IPS-NIHi11 (cell line): ENCODE measurements at places on chromosomes 5 and 9.
A peak's percentile ranks its signal among the peaks of the same experiment; 100 is the strongest.

DNA sequence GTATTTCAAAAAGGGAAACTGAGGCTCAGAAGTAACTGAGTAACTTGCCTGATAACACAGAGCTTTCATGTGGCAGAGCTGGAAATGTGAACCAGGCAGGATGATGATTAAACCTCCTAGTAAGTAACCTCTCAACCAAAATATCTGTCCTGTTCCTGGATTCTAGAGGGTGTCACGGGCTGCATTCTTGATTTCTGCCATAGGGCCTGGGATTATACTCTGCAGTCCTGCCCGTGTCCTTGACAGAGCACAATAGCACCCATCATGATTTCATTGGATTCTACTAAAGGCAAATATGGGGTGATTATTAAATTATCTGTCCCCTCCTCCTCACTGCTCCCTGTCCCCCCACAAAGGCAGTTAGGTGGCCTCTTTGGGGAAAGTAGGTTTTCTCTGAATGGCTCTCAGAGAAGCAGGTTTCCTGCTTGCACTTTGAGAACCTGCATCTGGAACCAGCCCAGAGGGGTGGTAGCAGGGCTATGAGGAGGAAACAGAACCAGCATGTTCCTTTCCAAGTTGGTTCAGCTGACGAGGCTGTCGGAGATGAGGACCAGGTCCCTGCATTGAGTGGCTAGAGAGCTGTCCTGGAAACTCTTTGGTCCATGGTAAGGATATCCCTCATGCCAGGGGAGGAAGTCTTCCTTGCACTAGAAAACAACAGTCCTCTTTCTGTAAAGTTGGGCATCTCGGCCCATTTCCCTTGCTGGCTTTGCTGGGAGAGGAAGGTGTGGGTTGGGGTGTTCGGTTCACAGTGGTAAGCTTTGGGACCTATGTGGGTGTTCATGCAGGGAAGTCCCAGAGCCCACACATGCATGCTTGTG lies 36.6 kb downstream of the PPARGC1B start:
- no peak for DNase-seq

- DNase-seq = no peak
Observed at GRCh38 chr5:115333164-115333563, 36.7 kb upstream of the CCDC112 start.

DNA sequence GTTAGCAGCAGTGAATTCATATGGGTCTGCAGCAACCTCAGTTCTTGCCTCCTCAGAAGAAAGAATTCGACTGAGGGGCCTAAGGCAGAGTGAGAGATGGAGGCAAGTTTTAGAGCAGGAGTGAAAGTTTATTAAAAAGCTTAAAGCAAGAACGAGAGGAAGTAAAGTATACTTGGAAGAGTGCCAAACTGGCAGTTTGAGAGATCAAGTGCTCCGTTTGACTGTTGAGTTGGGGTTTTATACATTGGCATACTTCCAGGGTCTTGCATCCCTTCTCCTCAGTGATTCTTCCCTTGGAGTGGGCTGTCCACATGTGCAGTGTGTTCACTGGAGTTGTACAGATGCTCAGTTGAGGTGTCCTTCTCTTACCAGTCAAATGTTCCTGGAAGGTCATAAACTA lies 203.6 kb downstream of the SPATA31D1 start:
- no peak for DNase-seq

GRCh38 chr9:135928074-135928730 lies 20.9 kb upstream of the CAMSAP1 start:
- DNase-seq = no peak

DNA sequence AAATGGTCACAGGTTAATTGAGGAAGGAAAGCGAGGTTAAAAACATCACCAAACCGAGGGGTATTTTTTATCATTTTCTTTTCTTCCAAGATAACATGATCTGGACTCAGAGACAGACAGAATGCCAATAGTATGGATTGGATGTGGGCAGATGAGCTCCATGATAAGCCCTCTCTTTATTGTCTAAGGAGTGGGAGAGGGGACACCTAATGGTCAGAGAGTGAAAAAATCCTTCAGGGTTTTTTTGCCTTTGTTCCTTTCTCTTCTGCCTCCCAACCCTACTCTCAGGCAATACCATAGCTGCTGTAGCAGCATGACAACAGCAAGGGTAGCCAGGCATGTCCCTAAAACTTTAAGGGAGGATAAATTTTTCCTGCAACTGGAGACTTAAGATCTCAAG lies 94.7 kb downstream of the DIRAS2 start:
- no peak for DNase-seq

- DNase-seq = no peak
Observed at GRCh38 chr5:151083081-151083676, 2.3 kb upstream of the TNIP1 start.

DNA sequence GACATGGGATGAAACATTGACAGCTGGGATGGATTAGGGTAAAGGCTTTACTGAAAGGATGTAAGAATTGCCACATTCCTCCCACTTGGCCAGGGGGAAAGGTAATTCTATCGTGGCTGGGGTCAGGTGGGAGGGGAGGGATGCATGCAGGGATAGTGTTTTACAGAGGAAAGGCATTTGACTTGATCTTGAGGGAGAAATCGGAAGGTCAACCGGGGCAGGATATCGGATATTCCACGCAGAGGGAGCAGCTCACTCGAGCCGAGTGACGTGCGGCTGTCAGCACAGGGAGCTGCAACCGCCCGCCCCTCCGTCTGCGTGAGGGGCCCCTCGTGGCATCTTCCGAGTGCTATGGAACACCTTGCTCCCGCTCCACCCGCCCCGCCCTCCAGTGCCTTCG lies 63.4 kb upstream of the ADAMTS2 start:
- no peak for DNase-seq

GRCh38 chr5:82570-82969 lies 9.4 kb upstream of the PLEKHG4B start:
- no peak for DNase-seq

GRCh38 chr5:16617274-16617968 lies 624 bp upstream of the RETREG1 start:
- no peak for DNase-seq

- no peak for DNase-seq
Observed at GRCh38 chr5:130546211-130546610, 618.8 kb downstream of the HINT1 start.

GRCh38 chr5:42163083-42163482 lies 238.0 kb downstream of the FBXO4 start:
- no peak for DNase-seq

GRCh38 chr5:107687937-107688336 lies 17.2 kb upstream of the EFNA5 start:
- DNase-seq = no peak

DNA sequence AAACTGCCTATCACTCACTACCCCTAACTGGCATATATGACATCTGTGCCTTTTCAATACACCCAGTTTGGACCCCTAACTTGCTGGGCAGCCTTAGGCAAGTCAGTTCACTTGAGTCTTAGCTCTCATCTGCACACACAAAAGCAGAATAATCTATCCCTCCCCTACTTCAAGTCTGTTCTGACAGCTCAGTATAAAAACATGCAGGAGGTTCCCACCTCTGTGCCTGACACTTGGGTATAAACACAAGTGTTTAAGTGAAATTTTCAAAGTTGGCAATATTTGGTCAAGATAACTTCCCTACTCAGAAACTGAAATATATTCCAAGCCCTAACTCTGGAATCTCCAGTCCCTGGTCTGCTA lies 12.6 kb downstream of the HNRNPH1 start:
- no peak for DNase-seq

DNA sequence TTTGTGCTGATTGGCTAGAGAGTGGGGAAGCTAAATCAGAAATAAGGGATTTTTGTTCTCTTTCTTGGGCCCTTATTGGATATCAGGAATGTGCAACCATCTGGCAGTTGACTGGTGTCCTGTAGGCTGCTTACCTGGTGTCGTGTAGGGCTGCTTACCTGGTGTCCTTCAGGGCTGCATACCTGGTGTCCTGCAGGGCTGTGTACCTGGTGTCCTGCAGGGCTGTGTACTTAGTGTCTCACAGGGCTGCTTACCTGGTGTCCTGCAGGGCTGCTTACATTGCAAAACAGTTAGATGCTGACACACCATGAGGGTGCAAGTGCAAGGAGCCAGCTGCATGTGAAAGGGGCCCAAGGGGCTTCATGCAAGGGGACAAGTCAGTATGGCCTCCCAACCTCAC lies 249.3 kb downstream of the ICE1 start:
- no peak for DNase-seq

DNA sequence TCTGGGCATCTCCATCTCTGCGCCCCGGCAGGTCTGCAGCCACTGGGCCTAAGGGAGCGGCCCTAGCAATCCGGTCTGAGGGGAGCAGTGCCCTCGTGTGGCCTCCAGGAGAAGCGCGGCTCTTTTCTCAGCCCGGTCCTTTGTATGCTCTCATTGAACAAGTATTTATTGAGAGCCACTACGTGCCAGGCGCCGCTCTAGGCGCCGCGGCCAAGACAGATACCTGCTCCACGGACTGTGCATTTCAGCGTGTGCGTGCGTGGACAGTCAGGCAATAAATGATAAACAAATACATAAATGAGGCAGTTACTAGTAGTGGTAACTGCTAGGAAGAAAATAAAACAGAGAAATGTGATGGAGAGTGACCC lies 2.3 kb upstream of the SLC4A9 start:
- DNase-seq = peak; percentile 89

DNA sequence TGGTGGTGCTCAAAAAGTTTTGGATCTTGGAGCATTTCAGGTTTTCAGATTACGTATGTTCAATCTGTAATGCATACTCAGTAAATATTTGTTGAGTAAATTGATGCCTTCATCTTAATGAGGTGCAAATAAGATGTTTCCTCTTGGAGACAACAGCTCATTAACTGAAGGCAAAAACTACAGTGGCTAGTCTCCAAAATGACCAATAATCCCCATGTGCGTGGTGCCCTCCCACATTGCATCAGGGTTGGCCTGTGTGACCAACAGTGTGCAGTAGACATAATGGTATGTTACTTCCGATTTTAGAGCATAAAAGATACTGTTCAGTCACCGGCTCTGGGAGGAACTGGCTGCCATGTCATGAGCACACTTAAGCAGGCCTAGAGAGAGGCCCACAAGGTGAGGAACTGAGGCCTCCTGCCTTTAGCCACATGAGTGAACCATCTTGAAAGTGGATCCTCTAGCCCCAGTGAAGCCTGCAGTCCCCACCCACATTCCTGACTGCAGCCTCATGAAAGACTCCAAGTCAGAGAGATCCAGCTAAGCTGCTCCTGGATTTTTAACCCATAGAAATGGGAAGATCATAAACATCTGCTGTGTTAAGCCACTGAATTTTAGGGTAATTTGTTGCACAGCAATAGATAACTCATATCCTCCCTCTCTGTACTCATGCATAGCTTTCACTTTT lies 55.7 kb downstream of the LIFR start:
- no peak for DNase-seq
